ENCODE measurements at places on chromosomes 5 and 9.
A peak's percentile ranks its signal among the peaks of the same experiment; 100 is the strongest.

DNA sequence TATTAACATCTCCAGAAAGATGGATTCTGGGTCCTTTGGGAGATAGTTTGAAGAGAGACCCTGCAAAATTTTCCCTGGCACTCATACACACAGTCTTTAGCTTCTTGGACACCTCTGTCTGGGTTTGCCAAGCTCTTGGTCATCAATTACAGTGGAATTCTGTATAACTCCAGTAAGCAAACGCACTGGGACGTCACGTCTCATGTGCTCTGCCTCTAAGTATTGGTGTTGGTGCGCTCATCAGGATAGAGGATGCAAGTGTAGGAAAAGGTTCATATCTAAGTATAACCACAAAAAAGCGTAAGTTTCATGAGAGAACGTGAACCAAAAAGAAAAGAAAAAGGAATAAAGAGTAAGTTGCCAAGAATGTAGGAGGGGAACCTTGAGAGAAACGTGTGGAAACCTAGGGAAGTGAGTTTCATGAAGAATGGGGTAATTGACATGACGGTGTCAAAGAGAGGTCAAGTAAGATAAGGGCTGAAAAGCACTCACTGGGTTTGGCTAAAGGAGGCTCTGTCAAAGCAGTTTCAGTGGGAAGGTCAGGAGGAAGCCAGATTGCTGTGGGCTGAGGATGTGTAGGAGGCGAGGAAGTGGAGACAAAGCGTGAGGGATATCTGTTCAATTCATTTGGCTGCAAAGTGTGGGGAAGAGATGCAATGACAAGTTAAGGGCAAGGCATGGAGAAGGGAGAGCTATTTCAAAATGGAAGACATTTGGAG, 92.7 kb downstream of the RAD23B start:
- DNase-seq: no peak

- DNase-seq: no peak
These were observed 8.5 kb upstream of the LURAP1L start for GRCh38 chr9:12766357-12766756.

- no peak for DNase-seq
These were observed 1.1 kb upstream of the NADK2 start for GRCh38 chr5:36242534-36243485.

DNA sequence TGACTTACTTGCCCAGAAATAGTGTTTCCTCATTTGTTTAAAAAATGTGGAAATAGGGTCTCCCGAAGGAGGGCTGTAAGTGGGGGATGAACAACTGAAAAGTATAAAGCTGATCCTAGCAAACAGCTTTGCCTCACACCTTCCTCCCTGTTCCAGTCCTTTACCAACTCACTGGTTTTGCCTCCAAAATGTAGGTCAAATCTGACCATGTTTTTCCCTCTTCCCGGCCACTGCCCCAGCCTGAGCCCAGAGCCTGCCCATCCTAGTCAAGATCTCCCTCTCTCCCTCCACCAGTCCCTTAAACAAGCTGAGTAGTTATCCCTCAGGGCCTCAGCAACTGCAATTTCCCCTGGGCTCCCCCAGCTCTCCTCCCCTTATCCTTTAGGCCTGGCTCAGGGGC, 82.4 kb upstream of the FBXW11 start:
- no peak for DNase-seq

DNA sequence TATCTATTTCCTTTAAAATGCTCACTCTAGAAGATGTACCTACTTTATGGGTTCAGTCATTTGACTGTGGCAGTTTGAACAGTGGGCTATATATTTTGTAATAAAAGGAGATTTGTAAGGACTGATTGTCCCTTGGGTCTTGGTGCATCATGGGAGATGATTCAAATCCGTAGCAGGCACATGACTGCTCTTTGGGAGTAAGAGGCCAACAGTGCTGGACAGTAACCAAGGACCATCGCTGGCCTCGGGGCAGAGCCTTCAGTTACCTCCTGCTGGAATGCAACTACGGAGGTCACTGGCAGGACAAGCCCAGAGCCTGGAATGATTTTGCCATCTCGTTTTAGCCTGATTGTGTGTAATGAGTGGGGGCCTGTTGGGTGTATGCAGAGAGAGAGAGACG, 7.0 kb upstream of the MAMDC2 start:
- no peak for DNase-seq

DNA sequence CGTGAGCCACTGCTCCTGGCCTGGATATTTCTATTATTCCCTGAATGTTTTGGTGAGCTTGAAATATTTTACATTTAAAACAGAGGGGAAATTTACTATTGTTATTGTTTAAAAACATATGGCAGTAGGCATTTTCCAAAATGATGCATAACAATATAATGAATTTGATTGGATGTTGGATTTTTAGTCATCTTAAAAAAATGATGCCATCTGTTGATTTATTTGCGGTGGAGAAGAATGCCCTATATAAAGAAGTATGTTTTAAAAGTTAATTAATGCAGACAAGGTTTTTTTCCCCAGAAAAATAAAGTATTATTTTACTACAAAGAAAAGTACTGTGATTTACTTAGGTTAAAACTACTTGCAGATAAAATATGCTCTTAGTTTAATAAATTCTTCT, 33.4 kb upstream of the ARRDC3 start:
- peak; percentile 5 for DNase-seq

DNA sequence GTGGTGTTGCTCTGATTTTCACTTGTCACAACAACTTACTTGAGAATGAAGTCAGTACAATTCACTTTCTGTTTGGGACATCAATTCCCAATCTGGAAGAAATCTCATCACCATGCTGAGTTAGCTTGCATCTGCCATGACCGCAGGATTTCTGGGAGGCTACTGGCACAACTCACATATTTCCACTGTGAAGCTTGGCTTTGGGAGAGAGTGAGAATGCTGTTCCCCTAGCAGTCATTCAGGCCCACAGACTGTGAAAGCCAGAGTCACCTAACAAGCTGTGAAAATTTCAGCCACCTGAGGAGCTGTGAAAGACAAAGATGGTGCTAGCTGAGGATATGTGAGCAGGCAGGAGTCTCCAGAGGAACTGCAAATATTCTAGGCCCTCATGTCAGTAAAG, 365.2 kb upstream of the TUSC1 start:
- DNase-seq: no peak

DNA sequence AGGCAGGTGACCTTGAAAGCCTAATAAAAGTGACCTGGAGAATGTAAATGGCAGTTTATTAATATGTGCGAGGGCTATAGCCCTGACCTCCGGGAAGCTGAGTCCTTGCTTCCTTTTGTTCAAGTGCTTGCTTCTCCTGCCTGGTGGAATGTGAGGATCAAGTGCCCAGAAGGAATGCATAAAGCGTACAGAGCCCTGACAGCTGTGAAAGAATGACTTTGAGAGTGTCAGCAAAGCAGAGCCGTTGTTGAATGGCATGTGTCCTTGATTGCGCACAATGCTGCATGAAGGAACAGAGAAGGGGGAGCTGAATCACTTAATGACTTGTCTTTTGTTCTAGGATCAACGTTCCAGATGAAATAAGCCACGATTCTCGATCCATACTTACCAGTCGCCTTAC, 133.0 kb downstream of the SLF1 start:
- DNase-seq: no peak

DNA sequence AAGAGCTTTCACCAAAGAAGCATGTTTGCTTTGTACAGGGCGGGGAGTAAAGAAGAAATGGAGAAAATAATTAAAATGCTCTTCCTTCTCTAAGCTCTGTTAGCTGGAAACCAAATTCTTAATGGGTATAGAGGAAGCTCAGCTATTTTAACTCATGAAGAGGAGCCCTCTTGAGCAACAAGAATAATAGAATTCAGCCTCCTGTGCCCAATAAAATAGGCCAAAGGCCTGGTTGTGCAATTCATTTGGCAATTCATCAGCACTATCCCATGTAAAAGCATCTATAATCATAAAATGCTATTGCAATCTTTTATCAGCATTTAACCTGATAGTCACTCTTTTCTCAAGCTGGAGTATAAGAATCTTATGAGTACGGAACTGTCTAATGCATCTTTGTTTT, 133.6 kb upstream of the CDH6 start:
- DNase-seq: no peak

DNA sequence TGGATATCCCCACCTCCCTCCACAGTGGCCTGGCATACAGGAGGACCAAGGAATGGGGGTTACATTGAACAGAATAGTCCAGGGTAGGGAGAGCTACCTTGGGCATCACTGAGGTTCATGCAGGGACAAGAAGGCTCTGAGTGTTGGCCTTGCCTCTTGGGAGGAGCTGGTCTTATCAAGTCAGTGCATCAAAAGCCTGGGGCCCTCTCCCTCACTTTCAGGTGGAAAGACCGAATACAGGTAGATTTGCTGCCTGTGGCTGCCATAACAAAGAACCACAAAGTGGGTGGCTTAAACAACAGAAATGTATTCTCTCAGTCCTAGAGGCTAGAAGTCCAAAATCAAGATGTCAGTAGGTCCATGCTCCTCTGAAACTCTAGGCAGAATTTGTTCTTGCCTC, 18.5 kb upstream of the ARSI start:
- DNase-seq: no peak
